ENCODE measurements at places on chromosomes 7 and 10. TPM values are rescaled to one million over a fixed set of nuclear protein-coding genes. Genes with fewer than 3 reads are reported as not detected.

Gene MRPS33
- 31.8 TPM for total RNA-seq

Gene HMX3
- not detected for total RNA-seq

Gene CALML3
- not detected for total RNA-seq

Gene TAS2R3
- 3.7 TPM for total RNA-seq

Gene RPEL1
- total RNA-seq: not detected

Gene TMEM229A
- total RNA-seq: not detected

Gene PTPRE
- 7.8 TPM for total RNA-seq
